ENCODE measurements at places on chromosomes 2 and 18. TPM values are rescaled to one million over a fixed set of nuclear protein-coding genes. Genes with fewer than 3 reads are reported as not detected.

Gene OXER1
- 0.52 TPM for total RNA-seq

DNA sequence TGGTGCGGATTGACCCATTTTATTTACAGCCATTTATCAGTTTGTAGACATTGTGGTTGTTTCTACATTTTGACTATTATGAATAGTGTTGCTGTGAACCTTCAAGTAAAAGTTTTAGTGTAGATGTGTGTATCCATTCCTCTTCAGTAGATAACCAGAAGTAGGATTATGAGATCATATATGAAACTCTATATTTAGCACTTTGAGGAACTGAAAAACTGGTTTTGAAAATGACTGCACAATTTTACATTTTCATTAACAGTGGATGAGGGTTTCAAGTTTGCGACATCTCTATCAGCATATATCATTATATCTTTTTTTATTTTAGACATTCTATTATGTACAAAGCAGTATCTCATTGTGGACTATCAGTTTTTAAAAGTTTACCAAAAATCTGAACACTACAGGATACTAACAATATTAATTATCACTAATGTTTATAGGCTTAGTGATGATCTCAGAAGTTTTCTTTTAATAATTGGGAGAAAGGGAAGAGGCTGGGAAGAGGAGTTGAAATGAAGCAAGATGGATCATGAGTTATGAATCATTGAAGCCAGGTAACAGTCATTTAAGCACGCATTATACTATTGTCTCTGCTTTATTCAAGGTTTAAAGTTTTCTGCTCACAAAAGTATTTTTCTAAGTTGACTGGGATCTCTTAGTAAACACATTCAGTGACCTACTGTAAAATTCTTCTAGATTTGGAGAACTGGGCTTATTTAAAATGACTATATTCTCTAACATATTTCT is 329.0 kb upstream of the LRATD1 start:
- DNase-seq, result no peak

Gene BMP10
- not detected for total RNA-seq

DNA sequence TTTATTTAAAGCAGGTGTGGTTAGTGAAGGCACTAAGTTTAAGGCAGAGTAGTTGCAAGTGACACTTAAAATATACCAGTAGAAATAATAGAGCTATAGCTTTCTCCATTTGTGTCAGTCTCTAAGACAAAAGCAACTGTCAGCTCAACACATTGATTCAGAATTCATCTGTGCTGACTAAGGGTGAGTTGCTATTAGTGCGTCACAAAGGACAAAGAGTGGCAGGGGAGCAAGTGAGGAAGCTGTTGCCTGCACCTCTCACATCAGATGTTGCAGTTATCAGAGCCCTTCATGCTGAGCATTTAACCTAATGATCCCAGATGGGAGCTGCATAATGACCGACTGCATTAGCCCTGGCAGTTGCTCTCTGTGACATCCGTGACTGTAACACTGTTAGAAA is 138.6 kb downstream of the DTNA start:
- DNase-seq, result no peak

Gene EVX2
- not detected for total RNA-seq

Gene KIF1A
- total RNA-seq, result 0.75 TPM

GRCh38 chr18:27728659-27729058 is 448.3 kb downstream of the CDH2 start:
- DNase-seq, result peak; percentile 37

- DNase-seq, result no peak
Measured at GRCh38 chr2:137249463-137250130, 484.3 kb downstream of the THSD7B start.

DNA sequence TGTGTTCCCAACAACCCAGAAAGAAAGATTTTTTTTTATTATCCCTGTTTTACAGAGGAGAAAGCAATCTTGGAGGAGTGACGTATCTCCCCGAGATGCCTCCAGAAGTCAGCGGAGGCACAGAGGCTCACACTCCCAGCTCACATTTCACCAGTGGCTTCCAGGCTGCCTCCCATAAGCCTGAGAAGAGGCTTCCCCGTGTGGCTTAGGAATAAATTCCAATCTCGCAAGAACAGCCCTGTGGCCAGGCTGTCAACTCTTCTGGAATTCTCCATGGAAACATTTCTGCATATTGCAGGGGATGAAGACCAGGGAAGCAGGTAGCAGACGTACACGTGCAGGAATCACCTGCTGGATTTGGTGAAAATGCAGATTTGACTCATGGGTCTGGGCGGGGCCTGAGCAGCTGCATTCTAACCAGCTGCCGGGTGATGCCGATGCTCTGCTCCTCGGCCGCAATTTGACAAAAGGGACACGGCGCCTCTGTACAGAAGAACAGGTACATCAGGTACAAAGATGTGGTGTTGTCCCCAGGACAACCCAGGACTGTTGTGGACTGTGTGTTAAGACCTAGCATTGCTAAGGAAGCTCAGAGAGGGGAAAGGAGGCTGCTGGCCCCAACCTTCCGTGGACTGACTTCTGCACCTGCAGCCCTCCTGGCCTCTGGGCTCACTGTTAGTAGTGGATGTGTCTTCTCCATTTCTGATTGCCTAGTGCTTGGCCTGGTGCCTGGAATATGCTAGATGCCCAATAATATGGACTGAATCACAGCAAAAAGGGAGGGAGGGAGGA is 114.2 kb upstream of the ID2 start:
- DNase-seq, result no peak

Gene RBFA
- 59.8 TPM for total RNA-seq

DNA sequence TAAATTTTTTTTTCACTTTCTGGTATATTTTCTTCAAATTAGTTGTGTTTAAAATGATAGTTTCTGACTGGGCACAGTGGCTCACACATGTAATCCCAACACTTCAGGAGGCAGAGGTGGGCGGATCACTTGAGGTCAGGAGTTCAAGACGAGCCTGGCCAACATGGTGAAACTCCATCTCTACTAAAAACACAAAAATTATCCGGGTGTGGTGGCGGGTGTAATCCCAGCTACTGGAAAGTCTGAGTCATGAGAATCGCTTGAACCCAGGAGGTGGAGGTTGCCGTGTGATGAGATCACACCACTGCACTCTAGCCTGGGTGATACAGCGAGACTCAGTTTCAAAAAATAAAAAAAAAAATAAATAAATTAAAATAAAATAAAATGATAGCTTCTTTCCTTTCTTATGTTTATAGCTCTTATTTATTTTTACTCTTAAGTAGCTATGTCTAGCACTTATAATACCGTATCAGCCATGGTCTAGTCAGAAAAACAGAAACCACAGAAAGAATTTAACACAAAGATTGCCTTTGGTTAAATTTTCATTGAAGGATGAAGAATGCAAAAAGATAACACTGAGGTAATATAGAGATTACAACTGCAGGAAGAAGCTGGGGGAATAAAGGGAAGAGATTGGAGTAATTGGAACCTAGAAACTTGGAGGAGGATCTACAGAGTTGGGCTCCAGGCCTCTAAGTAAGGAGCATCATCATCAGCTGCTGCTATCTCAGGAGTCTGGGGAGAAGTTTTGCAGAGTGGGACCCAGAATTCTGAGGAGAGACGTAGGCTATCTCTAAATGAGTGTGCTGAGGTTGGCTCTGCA is 54.7 kb upstream of the MBOAT2 start:
- DNase-seq, result peak; percentile 93

Gene PLA2R1
- total RNA-seq, result 5.3 TPM

All from LHCN-M2 (cell line).